Astrocyte of the spinal cord (primary cell): ENCODE measurements at places on chromosomes 7 and 10.
A peak's percentile ranks its signal among the peaks of the same experiment; 100 is the strongest.

- DNase-seq: peak; percentile 56
These were observed 44.6 kb upstream of the VDAC2 start for GRCh38 chr10:75165684-75166622.

GRCh38 chr7:2528481-2529095, 9.0 kb downstream of the LFNG start:
- DNase-seq: no peak

- no peak for DNase-seq
These were observed 923 bp upstream of the FGL2 start for GRCh38 chr7:77200542-77200941.

- DNase-seq: peak; percentile 67
These were observed 133.9 kb downstream of the C10orf105 start for GRCh38 chr10:71585564-71586290.

DNA sequence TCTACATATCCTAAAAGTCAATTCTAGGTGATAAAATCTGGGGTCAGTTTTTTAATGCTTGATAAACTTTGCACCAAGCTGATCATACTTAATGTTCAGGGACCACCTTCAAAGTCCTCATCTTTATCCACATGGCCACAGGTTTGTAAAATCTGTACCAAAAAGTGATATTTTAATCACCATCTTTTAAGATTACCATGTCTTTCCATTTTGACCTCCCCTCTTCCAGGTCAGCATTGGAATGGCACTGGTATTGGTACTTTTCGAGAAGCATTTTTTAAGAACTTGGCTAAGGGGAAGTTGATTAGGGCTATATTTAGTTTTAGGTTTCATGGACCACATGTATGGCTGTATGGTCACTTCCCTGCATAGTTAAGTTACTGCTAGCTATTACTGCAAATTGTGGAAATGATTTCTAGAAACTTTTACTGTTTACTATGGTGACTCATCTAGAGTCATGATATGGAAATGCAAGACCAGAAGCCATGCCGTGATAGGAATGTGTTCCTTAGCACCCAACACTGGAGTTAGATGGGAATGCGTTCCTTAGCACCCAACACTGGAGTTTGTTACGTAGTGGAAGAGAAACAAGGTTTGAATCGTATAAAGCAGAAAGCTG, 50.8 kb upstream of the ABLIM1 start:
- peak; percentile 87 for DNase-seq

- no peak for DNase-seq
These were observed 37.3 kb upstream of the CCNY start for GRCh38 chr10:35299016-35299415.

DNA sequence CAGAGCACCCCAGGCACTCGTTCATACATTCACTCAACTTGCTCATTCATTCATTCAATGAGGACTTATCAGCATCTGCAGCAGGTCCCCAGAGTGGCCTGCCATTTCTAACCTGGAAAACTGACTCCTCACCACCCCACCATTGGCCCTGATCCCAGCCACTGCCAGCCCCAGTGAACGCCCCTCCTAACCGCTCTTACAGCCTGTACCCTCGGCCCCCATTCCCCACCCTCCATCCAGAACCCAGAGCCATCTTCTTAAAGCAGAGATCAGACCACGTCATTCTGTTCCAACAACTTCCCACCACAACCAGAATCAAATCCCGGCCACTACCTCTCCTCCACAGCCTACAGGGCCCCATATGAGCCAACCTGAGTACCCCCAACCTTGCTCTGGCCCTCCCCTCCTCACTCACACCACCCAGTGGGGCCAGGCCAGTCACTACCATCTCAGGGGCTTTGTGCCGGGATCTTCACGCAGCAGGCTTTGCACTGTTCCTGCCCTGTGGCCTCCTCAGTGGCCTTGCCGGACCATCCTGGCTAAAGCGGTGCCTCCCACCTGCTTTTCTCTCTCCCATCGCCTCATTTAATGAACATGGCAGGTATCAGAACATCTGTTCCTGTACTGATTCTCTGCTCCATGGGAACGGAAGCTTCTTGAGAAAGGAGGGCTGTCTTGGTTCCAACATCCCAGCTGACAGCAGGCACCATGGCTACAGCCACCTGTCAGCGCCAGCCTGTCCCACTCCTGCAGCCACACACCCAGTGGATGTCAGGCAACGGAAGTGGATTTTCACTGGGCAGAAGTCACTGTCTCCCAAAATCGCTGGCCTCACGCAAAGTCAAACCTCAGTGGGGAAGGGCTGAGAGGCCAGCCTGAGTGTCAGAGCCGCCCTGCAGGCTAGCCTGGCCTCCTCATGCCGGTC, 45.4 kb downstream of the FAM53B start:
- no peak for DNase-seq

DNA sequence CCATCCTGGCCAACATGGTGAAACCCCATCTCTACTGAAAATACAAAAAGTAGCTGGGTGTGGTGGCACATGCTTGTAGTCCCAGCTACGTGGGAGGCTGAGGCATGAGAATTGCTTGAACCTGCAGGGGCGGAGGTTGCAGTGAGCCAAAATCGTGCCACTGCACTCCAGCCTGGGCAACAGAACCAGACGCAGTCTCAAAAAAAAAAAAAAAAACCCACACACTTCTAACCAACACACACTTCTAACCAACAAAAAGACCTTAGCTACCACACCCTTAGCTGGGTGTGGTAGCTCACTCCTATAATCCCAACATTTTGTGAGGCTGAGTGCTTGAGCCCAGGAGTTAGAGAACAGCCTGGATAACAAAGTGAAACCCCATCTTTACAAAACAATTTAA, 33.9 kb upstream of the SPOCK2 start:
- DNase-seq: no peak

DNA sequence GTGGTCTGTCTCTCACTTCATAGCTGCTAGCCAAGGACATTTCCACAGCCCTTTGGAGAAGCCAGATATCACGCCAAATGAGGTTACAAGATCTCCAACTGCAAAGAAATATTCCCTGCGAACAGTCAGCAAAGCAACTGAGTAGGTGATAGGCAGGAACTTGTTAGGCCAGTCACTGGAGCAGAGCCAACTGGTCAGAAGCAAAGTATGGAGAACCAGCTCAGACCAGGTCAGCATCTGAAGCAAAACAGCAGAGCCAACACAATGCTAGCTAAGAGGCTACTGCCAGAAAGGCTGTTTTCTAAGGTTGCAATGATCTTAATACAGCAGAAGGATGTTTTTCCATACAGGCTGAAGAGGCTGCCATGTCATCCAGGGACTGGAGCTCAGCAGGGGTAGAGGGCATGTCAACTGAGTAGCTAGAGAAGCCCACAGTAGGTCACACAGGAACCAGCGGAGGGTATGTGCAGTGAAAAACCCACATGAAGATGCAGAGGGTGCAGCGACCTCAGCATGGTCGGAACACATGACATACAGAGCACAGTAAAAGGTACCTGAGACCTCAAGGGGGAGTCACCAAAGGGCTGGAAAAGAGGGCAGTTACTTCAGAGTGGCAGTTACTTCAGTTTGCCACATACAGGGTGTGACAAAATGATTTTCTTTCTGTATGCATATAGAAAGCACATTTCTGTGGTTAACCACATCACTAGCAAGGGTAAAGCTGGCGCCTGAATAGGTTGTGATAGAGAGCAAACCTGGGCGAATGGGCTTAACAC, 8.9 kb downstream of the SEC31B start:
- no peak for DNase-seq

- DNase-seq: no peak
These were observed 20.8 kb downstream of the HYCC1 start for GRCh38 chr7:22992874-22993840.

DNA sequence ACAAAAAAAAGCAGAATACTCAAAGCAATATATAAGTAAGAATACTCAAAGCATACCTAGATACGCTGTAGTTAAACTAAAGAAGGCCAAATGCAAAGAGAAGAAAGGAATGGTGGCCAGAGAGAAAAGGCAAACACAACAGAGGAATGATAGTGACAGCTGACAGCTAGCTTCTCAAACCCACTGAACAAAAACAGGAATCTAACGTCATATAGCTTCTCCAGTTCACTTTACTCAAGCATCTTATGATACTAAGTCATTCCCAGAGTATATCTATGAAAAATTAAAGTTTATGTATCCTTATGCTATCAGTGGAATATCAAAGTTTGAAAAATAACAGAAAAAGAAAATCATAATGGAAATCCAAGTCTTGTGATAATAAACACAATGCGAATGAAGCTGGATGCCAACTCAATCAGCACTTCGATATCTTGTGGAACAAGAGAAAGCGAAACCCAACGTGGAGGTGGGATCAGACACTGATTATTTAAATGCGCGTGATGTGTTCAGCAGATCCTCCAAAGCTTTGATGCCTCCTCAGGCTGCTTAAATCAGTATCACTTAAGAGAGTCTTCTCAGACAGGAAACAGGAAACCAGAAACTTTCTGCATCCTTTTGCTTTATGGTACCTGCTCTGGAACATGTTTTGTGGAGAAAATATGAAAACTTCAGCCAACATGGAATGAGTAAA, 102.8 kb downstream of the PIP4K2A start:
- no peak for DNase-seq

DNA sequence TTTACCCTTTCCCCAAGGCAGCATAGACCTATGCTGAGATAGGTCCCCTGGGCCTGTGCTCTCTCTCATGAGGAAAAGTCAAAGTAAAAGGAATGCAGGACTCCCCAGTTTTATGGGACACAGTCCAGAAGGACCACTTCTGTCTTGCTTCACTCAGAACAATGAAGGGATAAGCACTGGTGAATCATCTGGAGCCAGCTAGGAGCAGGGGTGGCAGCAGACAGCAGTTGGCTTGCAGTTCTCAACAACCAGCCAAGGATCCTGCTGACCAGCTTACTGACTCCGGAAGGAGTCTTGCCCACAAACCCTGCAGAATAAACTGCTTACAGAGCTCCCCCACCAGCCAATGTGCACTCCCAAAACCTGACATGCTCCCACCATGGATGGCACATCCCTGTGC, 152.1 kb upstream of the GHITM start:
- no peak for DNase-seq

DNA sequence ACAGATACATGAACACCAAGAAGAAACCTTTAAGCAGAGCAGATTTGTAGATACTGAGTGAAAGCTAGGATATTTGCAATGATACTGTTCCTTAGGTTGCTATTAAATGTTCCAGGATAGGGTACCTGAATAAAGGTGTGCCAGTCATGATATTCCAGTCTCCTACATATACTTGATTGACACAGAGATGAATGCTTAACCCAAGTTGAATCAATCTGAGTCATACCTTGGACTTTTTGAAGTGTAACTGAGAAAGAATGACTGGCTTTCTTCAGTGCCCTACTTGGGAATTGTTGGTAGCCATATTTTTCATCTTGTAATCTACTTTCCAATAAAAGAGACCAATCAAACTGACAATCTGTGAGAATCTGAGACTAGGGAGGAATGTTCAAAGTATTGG, 805.7 kb upstream of the GHITM start:
- no peak for DNase-seq

DNA sequence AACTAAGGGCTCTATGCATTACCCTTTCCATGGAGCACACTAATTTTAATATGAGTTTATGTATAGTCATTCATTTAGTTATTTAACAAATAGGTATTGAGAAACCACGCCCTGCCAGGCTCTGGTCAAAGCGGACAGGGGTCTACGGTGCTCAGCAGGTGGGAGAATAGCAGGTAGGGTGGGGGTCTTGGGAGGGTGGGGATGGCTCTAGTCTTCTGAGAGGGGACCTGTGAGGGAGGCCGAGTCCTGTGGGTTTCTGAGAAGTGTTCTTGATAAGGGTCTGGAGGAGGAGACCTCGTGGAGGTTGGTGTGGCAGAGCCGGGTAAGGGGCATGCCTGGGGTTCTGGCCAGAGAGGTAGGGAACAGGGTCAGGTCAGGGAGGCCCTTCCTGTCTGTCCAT, 1.1 kb downstream of the WDFY4 start:
- no peak for DNase-seq

DNA sequence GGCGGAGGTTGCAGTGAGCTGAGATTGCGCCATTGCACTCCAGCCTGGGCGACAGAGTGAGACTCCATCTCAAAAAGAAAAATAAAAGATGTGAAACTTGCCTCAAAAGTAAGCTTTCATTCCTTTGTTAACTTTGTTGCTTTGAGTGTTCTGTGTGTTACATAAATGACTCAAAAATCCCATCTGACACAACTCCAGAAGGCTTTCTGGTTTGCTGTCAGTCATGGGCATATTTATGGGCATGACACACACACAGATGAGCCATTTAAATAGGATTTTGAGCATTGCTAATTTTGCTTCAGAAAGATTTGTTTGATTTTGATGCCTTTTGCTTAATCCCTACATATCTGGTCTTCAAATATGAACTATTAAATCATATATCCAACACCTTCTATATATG, 82.6 kb downstream of the CACNB2 start:
- no peak for DNase-seq

DNA sequence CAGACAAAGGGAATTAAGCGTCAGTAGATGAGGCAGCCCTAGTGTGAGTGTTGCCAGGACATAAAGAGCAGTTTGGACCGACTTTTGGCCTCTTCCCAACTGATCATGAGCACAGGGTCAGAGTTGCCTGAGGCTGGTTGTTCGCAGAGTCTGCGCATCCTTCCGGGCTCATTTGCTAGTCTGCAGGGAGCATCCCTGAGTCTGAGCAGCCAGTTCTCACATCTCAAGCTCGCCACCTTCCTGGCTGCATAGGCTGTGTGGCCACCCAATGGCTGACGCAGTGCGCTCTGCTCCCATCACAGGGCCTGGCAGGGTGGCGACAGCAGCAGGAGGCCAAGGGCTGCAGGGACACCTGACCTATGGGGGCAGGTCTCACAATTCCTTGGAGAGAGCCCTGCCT, 5.0 kb downstream of the GAD2 start:
- no peak for DNase-seq

DNA sequence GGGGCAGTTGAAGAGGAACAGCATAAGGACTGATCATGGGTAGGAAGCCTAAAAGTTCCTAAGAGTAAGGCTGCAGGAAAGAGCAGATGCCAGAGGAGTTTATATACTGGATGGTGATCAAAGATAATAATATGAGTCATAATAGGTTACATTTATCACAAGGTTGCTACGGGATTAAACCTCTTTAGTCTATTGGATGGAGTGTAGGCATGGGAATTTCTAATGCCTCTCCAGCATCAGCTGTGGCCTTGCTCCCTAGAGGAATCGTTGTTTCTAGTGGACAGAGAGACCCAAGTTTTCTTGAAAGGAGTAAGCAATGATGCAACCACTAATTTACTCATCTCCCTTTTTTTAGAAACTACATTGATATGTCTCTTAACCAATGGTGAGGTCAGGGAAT, 213.4 kb downstream of the GPR37 start:
- peak; percentile 34 for DNase-seq

- no peak for DNase-seq
These were observed 117.6 kb downstream of the PLCE1 start for GRCh38 chr10:94111367-94111766.
